ENCODE measurements at places on chromosomes 2 and 18.

GRCh38 chr2:134416637-134417036 is 162.8 kb downstream of the MGAT5 start:
- no peak for DNase-seq

GRCh38 chr2:49105506-49105905 is 48.8 kb downstream of the FSHR start:
- peak; percentile 25 for DNase-seq

- no peak for DNase-seq
These were observed 189.6 kb upstream of the SIX3 start for GRCh38 chr2:44751754-44752479.

DNA sequence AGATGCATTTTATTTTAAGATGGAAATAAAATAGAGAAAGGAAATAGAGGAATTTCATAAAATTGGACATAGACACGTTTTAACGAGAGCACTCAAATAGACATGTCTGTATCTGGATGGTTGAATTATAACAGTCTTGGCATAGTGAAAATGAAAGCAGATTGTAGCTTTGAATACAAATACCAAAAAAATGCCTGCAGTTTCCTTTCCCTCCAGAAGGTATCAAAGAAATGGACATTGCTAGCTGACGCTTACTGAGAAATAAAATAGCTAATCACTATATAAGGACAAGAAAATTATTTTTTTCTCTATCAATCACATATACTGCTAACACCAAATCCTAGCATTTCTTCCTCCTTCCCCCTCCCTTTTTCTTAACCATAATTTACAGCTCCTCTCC is 11.4 kb upstream of the MAPRE2 start:
- DNase-seq = no peak

Data from NCI-H345 (cell line).